Stimulated activated CD8-positive, alpha-beta memory T cell treated with anti-CD3 and anti-CD28 coated beads, Interleukin-15, amount 100 ng/mL, for 24 hours (primary cell): ENCODE measurements at places on chromosomes 6 and 20.

- no peak for DNase-seq
These were observed 621.5 kb downstream of the TENT5A start for GRCh38 chr6:81130969-81131368.

DNA sequence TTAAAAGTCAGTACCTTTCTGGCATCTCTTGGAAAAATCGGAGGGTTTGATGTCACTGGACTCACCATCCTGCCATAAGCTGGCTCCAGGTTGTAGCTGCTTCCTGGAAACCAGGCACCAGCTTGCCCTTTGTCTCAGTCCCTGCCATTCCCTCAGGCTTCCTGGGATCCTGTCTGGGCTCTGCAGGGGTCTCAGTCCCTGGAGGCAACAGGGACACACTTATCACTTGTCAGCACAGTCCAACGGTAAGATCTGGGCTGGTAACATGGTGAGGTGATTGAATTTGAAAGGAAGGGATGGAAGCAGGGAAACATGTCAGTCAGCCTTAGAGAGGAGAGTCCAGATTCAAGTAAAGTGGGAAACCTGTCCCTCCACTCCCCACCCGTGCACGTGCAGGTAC lies 147.6 kb upstream of the ECI2 start:
- no peak for DNase-seq

DNA sequence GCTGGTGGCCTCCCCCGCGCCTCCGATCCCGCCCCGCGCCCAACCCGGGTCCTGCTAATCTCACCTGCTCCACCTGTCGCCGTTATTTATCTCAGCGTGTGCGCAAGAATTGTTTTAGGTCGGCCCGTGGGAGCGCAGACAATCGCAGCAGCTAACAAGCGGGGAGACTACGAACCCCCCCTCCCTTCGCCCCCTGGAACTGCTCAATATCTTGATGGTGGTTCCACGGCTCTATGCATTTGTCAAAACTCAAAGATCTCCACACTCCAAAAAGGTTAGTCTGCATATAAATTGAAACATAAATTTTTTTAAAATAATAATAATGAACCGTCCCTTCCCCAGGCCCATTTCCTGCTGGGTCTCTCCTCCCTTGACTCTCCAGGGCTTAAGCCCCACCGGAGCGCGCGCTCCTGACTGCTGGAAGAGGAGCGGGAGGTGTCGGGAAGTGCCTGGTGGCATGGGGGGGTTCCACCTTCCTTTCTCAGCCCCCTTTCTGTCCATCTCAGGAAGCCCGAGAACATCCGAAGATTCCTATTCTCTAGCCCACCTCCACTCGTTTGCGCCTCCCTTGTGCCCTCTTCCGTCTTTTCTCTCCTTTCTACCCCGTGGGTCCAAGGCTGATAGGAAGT lies 1.6 kb upstream of the MDGA1 start:
- no peak for DNase-seq

GRCh38 chr20:17395729-17396128 lies 135.4 kb downstream of the BFSP1 start:
- no peak for DNase-seq

- no peak for DNase-seq
These were observed 51.6 kb upstream of the OGFRL1 start for GRCh38 chr6:71236926-71237434.

DNA sequence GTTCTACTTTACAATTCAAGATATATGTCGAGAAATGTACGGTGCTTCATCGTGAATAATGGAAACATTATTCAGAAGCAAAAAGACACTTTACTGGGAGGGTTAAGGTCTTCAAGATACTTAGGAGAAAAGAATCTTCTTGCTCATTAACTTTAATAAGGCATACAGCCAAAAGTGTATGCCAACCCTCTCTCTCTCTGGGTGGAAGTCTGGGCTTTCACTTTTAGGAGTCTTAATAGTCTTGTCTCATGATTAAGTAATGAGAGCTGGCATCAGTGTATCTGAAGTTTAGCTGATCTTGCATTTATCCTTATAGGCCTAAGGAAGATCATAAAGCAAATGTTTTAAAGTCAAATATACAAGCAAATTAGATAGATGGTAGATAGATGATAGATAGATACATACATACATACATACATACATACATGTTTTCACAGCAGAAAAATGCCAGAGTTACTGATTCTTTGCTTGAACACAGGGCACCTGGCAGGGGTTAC lies 21.5 kb downstream of the OLIG3 start:
- no peak for DNase-seq

GRCh38 chr6:14717307-14717706 lies 528.6 kb upstream of the JARID2 start:
- DNase-seq = no peak

DNA sequence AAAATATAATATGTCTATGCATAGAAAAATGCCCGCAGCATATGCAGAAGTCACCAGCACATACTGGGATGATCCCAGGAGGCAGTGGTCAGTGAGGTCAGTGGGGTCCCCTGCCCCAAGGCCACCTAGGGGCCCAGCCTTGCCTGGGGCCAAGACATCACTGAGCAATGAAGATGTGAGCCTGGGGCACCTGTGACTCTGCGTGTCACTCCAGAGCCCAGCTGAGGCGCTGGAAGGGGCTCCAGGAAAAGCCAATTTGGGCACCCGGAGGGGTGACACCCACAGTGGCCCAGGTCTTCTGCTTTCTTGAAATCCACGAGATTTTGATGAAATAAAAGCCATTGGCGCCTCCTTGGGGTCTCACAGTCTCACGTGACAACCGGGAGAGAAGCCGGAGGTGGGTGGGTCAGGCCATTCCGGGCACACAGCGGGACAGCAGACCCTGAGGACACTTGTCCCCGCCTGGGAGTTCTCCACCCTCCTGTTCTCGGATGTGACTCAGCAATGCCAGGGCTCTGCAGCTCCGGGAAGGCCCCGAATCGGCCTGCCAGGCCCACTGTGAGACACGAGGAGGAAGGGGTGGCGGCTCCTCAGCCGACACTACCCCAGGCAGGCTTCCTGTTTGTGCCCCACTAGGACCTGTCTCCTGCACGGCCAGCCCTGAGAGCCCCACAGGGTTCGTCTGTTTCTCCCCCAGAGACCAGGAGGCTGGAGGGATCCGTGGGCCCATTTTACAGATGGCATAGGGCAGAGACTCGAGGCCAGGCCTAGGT lies 24.4 kb upstream of the SLCO4A1 start:
- no peak for DNase-seq

- no peak for DNase-seq
These were observed 34.3 kb upstream of the MCUR1 start for GRCh38 chr6:13848522-13849150.
